Stimulated activated CD8-positive, alpha-beta memory T cell treated with anti-CD3 and anti-CD28 coated beads, Interleukin-7, amount 100 ng/mL, for 1 hour (primary cell): ENCODE measurements at places on chromosomes 12 and 14.

GRCh38 chr14:96252999-96253539 is 2.9 kb upstream of the BDKRB1 start:
- DNase-seq, result no peak

GRCh38 chr14:70709726-70710382 is 68.1 kb downstream of the TTC9 start:
- no peak for DNase-seq

DNA sequence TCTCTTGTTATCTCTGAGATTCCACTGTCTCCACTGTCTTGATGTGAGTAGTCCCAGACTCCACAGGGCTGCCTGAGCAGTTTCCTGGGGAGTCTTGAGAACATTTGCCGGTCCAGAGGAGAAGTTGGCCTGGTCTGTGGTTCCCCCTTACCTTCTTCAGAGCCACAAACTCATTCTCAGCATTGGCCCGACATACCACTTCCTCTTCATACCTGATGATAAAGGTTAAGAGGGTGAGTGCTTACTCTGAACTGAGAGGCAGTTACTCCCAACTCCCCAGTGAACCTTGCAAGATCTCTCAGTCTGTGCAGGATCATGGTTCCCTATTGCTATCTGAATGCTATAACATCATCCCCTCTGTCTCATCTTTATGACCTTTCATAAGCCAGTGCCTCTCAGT is 2.6 kb downstream of the KRT84 start:
- no peak for DNase-seq

GRCh38 chr12:24084800-24085199 is 135.3 kb upstream of the SOX5 start:
- no peak for DNase-seq

DNA sequence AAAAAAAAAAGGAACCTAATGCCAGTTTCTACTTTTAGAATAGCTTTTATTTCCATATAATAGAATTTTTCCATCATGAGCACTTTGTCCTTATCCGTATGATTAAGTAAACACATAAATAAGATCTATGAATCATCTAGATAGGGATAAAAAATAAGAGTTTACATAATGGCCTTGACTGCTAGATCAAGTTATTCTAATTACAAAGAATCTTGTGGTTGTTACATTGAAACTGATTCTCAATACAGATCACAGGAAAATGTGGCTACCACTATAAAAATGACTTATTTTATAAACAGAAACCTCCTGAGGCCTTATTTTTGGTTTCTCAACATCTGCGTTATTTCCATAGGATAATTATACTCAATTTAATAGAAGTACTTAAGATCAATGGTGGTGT is 34.4 kb upstream of the NDUFA12 start:
- no peak for DNase-seq

- DNase-seq, result no peak
These were observed 24.8 kb downstream of the FOS start for GRCh38 chr14:75303381-75303789.

DNA sequence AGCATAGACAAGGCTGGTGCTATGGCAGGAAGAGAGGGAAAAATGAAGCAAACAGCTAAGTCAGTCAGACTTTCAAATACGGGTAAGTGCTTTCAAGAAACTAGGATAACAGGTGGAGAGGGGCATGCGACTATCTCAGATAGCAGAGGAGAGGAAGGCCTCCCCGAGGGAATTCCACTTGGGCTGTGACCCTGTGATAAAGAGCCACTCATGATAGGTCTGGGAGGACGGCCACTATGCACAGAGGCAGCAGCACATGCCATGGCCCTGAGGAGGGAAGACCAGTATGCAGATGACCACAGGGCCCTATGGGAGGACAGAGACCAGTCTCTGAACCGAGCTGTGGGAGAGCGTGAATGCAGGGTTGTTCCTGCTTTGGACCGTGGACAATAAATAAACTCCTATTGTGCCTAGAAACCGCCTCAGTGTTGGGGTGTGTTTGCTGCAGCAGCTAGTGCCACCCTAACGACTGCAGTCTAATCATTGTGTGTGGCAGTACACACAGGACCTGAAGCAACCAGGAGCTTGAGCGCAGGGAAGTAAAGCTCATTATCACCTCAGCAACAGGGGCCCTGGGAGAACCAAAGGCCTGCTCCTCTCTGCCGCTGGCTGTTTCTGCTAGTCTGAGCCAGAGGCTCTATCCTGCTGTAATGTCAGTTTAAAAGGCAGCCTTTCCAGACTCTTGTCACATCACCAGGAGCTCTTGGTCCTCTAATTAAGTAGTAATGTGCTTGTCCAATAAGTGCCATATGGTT is 119.1 kb downstream of the CACNA1C start:
- DNase-seq, result no peak

GRCh38 chr14:104421892-104422828 is 157.4 kb upstream of the C14orf180 start:
- no peak for DNase-seq

DNA sequence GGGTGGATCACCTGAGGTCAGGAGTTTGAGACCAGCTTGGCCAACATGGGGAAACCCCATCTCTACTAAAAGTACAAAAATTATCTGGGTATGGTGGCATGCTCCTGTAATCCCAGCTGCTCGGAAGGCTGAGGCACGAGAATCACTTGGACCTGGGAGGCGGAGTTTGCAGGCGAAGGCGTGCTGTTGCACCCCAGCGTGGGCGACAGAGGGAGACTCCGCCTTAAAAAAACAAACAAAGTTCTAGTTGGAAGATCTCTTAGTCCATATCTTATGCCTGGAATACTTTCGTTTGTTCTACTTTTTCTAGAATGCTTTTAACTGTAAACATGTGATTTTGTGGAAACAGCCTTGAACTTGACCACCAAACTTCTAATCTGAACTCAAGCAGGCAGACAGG is 38.7 kb downstream of the PPHLN1 start:
- DNase-seq, result no peak

GRCh38 chr12:80293759-80294158 is 150.3 kb upstream of the PTPRQ start:
- DNase-seq, result no peak

- no peak for DNase-seq
These were observed 56.7 kb downstream of the PPFIBP1 start for GRCh38 chr12:27580561-27581330.

- DNase-seq, result no peak
These were observed 179.2 kb downstream of the AKAP6 start for GRCh38 chr14:32508281-32508680.

- DNase-seq, result no peak
These were observed 209.8 kb upstream of the NUDT4 start for GRCh38 chr12:93167841-93168492.

GRCh38 chr14:104557766-104558165 is 21.8 kb upstream of the C14orf180 start:
- no peak for DNase-seq

DNA sequence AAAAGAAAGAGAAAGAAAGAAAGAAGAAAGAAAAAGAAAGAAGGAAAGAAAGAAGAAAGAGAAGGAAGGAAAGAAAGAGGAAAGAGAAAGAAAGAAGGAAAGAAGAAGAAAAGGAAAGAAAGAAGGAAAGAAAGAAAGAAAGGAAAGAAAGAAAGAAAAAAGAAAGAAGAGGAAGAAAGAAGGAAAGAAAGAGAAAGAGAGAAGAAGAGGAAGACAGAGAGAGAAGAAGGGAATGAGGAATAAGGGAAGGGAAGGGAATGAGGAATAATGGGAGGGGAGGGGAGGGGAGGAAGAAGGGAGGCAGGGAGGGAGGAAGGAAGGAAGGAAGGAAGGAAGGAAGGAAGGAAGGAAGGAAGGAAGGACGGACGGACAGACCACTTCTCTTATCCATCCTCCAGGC is 246.9 kb downstream of the ADAMTS20 start:
- no peak for DNase-seq

- no peak for DNase-seq
These were observed 359.9 kb downstream of the NRXN3 start for GRCh38 chr14:78530078-78530477.

- no peak for DNase-seq
These were observed 217.7 kb upstream of the DCN start for GRCh38 chr12:91400271-91400670.

DNA sequence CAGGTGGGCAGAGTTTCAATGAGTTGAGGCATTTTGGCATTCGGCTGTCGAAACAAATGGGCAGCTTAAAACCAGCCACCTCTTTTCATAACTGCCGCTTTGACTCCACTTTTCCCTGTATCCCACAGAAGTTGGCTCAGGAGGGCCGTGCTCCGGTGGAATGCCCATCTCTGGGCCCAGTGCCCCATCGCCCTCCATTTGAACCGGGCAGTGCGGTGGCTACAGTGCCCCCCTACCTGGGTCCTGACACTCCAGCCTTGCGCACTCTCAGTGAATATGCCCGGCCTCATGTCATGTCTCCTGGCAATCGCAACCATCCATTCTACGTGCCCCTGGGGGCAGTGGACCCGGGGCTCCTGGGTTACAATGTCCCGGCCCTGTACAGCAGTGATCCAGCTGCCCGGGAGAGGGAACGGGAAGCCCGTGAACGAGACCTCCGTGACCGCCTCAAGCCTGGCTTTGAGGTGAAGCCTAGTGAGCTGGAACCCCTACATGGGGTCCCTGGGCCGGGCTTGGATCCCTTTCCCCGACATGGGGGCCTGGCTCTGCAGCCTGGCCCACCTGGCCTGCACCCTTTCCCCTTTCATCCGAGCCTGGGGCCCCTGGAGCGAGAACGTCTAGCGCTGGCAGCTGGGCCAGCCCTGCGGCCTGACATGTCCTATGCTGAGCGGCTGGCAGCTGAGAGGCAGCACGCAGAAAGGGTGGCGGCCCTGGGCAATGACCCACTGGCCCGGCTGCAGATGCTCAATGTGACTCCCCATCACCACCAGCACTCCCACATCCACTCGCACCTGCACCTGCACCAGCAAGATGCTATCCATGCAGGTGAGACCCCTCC is 5.0 kb upstream of the RNU7-1 start:
- DNase-seq, result no peak

GRCh38 chr12:34305176-34305575 is 282.9 kb downstream of the ALG10 start:
- DNase-seq, result no peak

DNA sequence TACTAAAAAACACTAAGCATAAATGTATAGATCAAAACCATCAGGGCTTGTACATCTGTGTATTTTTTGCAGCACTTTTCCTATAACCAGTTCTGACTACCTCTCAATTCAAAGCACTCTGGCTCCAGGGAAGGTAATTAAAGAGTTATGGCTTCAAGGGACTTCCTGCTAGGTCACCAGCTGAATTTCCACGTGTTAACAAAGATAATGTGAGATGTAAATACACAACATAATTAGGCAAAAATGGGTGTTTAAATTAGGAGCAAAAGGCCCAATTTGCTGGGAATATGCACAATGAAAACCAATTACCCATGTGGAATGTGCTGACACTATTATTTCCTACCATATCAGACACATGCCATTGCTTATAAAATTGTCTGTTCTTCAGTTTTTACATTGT is 513.4 kb upstream of the FLRT2 start:
- no peak for DNase-seq

DNA sequence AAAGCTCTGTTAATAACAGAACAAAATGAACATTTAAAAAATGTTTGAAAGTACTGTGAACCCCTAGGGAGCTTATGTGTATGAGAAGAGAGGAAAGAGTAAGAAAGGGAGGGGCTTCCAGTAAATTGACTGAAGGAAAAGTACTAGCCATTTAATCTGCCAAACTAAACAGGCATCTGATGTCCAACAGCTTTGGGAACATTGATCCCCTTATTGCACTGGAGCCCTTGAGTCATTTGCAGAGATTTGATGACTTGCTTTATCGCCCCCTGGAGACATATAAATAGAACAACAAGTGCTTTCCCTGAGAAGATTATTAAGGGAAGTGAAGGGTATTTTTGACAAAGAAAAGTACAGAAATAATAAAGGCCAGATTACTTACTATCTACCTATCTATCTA is 319.3 kb upstream of the NOVA1 start:
- no peak for DNase-seq
